Stimulated activated memory B cell treated with anti-CD40 and anti-IgM and Interleukin-4, amounts not matched to agents 10 μg/mL and 1 μg/mL and 100 μg/mL, for 72 hours (primary cell): ENCODE measurements at places on chromosomes 13 and 19.
A peak's percentile ranks its signal among the peaks of the same experiment; 100 is the strongest.

GRCh38 chr19:38004521-38005223, 97.7 kb downstream of the SIPA1L3 start:
- ATAC-seq, result peak; percentile 87

- ATAC-seq, result no peak
These were observed 14.2 kb downstream of the ZNF699 start for GRCh38 chr19:9295411-9295849.

DNA sequence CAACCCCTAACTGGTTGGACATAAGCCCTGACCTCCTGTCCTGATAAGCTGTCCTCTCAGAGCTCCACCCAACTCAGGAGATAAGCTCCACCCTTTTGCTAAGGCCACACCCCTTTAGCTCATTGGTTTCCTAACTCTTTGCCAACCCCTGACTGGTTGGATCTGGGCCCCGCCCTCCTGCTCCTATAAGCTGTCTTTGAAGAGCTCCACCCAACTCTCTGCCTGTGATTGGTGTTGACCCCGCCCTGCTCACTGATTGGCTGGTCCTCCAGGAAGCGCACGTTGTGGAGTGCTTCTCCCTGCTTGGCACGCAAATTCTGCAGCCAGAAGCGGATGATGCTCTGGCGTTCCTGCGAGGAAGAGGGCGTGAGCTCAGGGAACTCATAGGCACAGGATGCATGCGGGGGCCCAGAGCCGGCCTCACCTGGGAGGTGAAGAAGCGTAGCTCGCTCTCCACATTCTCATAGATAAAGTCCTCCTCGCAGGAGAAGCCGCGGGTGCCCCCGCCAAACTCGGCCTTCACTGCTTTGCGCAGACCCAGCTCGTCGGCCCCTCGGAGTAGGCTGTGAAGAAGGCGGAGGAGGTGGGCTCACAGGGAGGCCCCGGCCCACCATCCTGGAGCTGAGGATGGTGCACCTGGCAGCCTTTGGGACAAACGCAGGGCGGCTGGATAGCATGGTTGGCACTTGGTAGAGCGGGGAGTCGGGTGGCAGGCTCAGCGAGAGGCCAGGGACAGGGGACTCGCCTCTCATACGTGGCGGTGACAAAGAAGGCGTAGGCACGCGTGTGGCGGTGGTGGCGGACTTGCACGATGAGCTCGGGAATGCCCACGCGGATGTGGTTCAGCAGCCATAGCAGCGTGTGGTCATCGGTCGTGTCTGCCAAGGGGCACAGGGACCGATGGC, 1.7 kb downstream of the ANO8 start:
- no peak for ATAC-seq

- ATAC-seq, result peak; percentile 70
These were observed 34.3 kb downstream of the ELF1 start for GRCh38 chr13:40984668-40985366.

DNA sequence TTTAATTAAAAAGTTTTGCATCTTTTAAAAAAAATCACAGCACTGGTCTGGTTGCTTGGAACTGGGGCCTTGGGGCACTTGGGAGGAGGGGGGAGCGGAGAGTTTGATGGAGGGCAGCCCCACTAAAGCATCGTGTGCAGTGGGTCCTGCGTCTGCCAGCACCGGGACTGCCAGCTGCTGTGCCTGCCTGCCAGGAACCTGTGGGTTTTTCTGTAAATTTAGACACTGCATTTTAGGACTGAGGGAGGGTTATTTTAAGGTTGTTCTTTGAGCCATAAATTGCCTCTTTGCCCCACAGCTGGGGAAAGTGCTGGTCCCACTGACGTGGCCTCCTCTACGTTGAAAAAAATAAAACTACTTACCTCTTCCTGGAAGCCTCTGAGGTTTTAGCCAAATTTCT, 2.9 kb downstream of the KLF2 start:
- ATAC-seq, result no peak

GRCh38 chr19:16038196-16038695, 38.0 kb upstream of the TPM4 start:
- ATAC-seq, result peak; percentile 9

DNA sequence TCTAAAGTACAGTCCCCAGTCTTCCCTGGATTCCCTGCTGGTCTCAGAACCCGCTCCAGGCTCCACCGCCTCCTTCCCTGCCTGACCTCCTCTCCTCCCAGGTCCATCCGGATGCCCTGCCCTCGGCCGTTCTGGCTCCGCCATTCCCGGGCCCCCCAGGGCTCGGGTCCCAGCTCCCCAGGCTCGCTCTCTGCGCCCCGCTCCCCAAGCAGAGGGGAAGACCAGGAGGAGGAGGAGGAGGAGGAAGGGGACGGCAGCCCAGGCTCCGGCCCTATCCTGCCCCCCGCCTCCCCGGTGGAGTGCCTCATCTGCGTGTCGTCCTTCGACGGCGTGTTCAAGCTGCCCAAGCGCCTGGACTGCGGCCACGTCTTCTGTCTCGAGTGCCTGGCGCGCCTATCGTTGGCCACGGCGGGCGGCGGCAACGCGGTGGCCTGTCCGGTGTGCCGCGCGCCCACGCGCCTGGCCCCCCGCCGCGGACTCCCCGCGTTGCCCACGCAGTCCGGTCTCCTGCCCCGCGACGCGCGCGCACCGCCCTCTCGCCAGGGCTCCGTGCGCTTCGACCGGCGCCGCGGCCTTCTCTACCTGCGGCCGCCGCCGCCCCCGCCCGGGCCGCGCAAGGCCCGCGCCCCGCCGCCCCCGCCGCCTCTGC, 647 bp downstream of the RNF225 start:
- ATAC-seq, result no peak

GRCh38 chr19:54708781-54709180, 15.5 kb upstream of the KIR3DL3 start:
- ATAC-seq, result no peak

- peak; percentile 65 for ATAC-seq
These were observed at the start of gene CHMP2A for GRCh38 chr19:58554494-58555368. Gene CHMP2A, minus strand, starts transcription at chr19:58555105. Its CDS starts 893 bp downstream, at chr19:58554212.

GRCh38 chr13:85508683-85509329, 290.4 kb downstream of the SLITRK6 start:
- peak; percentile 31 for ATAC-seq

DNA sequence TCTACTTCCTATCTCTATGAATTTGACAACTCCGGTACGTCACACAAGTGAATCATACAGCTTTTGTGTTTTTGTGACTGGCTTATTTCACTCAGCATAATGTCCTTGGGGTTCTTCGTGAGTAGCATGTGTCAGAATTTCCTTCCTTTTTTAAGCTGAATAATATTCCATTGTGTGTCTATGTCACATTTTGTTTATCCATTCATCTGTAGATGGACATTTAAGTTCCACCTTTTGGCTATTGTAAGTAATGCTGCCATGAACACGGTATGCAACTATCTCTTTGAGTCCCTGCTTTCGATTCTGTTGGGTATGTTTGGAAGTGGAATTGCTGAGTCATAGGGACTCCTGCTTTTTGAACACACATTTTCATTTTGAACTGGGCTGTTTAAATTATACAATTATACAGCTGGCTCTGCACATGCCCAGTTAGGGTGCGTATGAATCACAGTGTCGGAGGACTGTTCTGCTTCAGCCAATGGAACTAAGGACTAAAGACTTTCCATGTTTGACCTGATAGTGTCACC, 43.0 kb upstream of the C13orf42 start:
- no peak for ATAC-seq

GRCh38 chr13:34114581-34114980, 296.6 kb downstream of the RFC3 start:
- ATAC-seq, result no peak

GRCh38 chr13:77000475-77000874, 8.6 kb downstream of the CLN5 start:
- ATAC-seq, result no peak

DNA sequence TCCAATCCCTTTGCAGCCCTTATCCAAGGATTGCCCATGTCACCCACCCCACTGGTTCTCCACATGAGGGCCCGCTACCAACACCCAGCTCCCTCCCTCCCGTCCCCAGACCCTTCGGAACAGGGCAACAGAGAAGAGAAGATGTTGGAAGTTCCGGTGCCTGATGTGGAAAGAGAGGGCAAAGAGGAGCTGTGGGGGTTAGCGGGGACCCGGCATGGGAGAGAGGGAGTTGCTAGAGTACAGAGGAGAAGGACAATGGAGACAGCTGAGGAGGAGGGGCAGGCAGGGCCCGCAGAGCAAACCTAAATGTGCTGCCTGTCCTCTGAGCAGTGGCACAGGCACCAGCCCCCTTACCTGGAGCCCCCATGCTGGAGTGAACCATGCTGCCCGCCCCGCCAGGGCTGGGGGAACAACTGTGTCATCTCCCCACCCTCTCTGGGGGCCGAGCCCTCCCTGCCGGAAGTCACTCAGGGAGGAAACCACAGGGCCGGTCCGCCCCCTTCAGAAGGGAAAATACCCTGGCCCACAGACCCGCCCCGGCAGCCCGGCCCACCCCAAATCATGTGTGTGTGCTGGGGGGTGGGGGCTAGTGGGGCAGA, at the start of gene POU2F2:
POU2F2 (minus strand) TSS at position 417 of the 599 bp plus-strand sequence; CDS start at position 382, 35 bp downstream.
- peak; percentile 68 for ATAC-seq

DNA sequence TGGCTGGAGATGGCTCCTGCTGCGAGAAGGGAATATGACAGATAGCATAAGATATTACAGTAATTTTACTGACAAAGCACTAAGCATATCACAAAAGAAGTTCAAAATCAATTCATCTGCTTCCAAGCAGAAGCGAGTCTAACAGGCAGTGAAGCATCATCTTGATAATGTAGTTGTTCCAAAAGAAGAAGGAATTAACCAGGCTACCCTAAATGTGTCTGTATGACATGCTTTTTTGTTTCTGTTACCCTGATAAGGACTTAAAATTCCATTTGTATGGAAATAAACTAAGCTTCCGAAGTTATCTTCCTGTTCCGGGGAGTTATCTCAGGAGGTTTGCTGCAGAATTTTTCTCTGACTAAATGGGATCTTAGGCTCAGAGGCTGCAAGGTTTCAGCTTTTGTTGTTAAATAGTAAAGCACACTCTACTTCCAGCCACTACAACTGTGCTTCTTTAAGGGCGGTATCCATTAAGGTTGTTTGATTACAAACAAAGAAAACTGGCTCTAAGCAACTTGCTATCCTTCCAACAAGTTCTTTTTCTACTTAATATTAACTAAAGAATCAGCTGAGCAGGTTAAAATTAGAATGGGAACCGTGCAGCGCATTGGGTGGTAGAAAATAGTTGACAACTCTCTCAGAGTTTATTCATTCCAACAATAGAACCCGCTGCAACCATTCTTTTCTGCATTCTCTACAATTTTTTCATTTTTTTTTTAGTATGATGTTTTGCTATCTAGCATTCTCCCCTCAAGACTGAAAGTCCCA, 607.3 kb downstream of the UQCRFS1 start:
- no peak for ATAC-seq
